ENCODE measurements at places on chromosomes 11 and 22.
A peak's percentile ranks its signal among the peaks of the same experiment; 100 is the strongest.

DNA sequence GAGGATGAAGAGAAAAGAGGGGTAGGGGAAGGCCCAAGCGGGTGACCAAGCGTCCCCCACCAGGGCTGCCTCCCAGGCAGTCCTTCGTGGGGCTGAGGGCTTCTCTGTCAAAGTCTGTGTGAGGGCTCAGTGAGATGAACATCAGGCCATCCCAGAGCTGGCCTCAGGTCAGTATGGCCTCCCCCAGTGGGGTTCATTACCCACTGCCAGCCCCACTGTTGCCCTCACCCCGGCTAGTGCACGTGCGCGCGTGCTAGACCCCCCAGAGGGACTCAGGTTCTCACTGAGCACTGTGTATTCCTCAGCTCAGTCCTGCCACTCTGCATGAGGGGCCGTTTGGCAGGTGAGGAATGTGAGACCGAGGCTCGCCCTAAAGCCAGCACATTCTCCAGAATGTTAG lies 3.3 kb downstream of the KDELR3 start:
- DNase-seq, result no peak

- no peak for DNase-seq
Measured at GRCh38 chr11:127006311-127006710, 5.7 kb upstream of the KIRREL3 start.

DNA sequence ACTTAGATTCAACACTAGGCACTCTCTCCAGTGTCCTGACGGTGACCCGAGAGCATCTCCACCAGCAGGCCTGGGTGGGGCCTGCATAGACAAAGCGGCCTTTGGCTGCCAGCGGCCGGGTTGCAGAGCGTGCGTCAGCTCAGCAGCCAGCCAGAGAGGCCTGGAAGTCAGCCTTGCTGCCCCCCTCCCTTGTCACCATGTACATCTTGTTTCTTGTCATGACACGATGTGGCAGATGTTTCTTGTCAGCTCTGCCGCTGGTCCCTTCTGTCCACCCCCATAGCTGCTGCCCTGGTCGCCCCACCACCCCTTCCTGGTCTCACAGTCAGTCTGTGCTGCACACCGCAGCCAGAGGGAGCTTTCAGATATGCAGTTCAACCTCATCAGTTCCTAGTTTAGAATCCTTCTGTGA lies 33.1 kb upstream of the CBX7 start:
- DNase-seq, result peak; percentile 93

DNA sequence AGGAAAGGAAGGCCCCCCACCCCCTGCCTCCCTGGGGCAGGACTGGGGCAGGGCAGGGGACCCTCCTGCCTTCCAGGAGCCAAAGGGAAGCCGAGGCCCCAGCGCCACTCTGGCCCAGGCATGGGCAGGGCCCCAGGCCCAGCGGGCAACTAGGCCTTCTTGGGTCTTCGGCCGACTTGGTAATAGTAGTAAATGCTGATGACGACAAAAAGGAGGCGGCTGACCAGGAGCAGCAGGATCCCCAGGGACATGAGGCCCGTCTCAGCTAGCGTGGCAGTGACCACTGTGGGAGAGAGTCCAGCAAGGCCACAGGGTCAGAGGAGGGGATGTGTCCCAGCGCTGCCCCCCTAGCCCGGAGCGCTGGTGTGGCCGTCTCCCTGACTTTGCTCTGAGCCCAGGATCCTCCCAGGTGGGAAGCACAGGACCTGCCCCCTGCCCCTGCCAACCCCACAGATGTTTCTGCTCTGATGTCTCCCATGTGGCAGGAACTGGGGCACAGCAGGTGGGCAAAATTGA lies 15.9 kb downstream of the TP53I11 start:
- DNase-seq, result no peak

- no peak for DNase-seq
Measured at GRCh38 chr11:18495271-18495670, 31.5 kb downstream of the TSG101 start.

DNA sequence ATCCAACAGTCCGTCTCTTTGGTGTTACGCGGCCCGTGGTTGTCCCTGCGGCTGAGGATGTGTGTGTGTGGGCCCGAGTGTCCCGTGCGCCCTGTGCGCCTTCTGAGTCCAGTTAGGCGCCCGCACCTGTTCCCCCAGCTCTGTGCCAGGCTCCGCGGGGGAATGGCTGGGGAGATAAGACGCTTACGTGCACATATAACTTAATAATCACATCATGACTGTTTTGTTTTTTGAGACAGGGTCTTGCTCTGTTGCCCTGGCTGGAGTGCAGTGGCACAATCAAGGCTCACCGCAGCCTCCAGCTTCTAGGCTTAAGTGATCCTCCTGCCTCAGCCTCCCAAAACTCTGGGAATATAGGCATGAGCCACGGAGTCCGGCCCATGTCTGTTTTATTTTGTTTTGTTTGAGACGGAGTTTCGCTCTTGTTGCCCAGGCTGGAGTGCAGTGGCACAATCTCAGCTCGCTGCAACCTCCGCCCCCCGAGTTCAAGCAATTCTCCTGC lies 817 bp downstream of the ARL2 start:
- DNase-seq, result no peak

GRCh38 chr11:96464700-96465307 lies 75.0 kb downstream of the JRKL start:
- peak; percentile 87 for DNase-seq

DNA sequence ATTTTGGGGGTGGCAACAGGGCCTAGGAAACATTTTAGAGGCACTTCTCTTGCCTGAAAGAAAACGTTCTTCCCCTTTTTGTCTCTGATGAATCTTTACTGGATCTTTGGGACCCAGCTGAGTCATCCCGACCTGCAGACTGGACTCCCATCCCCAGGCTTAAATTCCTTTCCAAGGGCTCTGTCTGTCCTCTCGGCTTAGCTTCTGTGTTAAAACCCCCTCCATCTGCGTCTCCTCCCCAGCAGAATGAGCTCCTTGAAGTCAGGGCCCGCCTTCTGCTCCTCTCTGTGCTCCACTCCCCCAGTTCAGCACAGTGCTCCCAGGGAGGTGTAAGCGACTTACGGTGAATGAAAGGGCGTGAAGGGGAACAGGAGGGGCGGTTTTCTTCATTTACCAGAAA lies 895 bp upstream of the DAGLA start:
- no peak for DNase-seq

- no peak for DNase-seq
Measured at GRCh38 chr22:23177197-23177596, 3.1 kb upstream of the BCR start.

GRCh38 chr11:64348383-64349024 lies 8.5 kb downstream of the CCDC88B start:
- DNase-seq, result no peak

DNA sequence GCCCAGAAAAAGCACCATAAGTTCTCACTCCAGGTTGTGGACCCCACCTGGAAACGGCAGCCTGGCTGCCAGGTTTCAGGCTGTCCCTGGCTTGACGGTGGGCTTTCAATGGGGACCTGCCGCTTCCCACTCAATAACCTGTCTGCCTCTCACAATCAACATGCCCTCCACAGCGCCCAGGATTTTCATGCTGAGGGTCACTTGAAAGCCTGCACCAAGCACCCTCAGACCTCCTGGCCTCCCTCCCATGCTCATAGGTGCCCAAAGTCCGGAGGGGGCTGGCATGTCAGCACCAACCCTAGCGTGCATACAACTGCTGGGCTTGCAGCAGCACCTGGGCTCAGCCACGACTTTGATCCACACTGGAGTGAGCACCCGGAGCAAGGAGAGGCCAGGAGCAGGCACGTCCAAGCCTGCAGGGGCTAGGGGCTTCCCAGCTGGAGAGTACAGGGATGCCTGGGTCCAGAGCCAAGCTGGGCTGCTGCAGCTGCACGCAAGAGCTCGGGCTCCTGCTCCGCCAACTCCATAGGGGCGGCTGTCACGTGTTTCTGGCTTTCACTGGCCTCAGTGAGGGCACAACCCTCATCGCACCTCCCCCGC lies 1214.3 kb upstream of the RAG2 start:
- DNase-seq, result no peak

DNA sequence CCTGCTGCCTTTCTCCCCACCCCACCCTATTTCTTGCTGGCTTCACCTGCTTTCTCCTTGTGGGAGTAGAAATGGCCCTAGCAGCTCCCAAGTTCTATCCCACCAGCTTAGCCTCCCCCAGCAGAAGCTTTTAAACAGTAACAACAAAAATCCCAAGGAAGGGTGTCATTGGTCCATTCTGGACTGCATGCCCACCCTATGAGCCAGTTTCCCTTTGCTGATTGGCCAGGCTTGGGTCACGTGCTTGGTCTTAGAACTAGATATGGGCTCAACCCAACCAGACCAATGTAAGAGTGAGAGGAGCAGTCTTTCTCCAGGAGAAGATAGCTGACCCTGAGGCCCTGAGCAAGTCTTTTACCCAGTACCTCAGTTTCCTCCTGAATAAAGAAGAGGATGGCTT lies 2.3 kb downstream of the MTFP1 start:
- peak; percentile 7 for DNase-seq

DNA sequence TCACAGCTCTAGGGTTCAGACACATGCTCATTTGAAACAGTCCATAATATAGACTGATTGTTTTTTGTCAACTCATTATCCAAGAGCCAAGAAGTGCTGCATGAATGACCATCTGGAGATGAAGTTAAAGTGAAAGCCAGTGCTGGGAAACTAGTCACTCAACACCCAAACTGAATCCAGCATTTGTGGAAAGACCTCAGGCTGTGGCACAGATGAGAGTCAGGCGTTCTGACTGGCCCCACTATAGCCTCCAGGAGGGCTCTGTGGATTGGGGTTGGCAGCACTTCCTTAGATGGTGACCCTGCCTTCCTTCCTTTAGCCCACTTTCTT lies 2.1 kb downstream of the FEZ1 start:
- DNase-seq, result no peak

DNA sequence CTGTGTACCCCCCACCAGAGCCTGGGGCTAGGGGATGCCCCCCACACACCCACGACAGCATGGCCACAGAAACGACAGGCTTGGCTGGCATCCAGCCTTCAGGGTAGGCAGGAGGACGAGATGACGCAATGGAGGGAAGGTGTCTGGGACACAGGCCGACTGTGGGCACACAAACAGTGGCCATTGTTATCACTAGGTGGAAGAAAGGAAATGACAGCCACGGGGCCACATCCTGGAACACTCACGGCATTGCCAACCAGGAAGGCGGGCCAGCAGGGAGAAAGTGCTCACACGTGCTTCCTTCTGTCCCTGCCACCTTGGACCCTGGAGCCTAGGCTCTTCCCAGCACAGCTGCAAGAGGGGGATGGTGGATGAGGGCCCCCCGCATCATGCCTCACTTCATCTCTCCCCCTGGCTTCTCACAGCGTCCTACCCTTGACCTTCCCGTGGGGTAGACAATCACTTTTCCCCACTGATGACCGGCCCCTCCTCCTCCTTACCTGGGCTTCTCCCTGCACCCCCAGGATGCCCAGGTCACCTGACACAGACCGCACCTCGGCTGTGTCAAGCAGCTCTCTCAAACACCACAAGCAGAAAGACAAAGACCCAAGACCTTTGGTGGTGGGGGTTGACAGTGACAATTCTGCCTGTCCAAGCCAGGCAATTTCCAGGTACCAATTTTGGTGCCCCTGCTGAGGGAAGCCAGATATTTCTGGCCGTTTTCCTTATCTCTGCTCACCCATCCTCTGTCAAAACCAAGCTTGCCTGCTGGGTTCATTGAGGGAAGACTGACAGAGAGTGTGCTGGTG lies 8.6 kb downstream of the PLA2G6 start:
- peak; percentile 71 for DNase-seq

DNA sequence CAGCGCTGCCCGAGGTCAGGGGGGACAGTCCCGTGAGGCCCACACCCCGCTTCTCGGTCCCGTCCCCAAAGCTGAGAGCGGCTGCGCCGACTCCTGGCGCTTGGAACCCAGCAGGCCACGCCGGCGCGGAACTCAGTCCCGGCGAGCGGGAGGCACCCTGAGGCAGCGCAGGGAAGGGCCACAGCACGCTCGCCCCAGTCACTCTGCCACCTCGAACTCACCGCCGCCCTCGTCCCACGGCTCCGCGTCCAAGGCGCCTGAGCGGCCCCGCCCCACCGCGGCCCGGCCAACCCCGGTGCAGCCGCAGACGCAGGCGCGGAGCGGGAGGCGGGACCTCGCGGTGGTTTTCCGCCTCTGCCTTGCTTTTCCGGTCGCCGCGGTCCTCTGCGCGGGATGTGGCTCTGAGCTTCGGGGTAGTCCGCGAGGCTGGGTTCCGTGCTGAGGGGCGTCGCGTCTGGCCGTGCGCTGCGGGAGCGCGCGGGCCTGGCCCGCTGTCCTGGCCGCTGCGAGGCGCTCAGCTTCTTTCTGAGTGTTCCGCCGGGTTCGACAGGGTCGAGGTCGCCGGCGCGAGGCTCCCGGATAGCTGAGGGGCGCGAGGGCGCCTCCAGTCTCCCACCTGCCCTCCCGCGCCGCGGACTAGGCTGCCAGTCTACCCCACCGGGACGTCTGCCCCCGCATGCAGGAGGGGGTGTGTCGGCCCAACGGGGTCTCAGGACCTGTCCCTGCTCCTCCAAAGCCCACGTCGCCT lies at the start of gene CDPF1:
TSS of gene CDPF1 (minus strand) at position 259 of the 748 bp plus-strand sequence. CDS start 2,009 bp downstream, outside the sequence.
- DNase-seq, result peak; percentile 84

DNA sequence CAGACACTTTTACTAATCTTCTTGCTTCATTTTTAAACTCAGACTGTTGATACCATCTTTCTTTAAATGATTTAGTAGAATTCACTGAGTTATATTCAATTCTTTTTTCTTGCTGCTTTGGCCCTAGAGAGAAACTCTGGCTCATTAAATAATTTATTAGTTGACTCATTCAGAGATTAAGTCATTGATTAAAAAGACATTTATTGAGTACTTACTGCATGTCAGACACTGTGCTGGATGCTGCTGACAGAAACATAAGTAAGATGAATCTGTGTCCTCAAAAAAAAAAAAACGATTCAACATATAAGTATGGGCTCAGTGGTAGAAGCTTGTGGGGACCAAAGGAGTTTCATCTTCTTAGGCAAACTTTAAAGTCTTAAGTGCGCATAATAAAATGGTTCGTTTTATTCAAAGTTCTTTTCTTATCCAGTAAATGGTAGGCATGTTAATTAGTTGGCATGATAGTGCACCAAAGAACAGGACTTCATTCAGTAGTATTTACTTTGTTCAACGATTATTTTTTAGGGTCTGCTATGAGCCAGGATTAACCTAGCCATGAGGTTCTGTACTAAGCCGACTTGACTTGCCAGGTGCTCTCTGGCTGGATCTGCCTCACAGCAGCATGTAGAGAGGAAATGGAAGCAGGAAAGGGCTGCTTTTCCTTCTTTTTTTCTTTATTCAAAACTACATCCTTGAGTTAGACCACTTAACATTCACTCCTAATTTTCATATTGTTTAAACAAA lies 281.0 kb upstream of the CTSC start:
- no peak for DNase-seq

Data from cardiac fibroblast (primary cell).